ENCODE measurements at places on chromosomes 3 and 15.

DNA sequence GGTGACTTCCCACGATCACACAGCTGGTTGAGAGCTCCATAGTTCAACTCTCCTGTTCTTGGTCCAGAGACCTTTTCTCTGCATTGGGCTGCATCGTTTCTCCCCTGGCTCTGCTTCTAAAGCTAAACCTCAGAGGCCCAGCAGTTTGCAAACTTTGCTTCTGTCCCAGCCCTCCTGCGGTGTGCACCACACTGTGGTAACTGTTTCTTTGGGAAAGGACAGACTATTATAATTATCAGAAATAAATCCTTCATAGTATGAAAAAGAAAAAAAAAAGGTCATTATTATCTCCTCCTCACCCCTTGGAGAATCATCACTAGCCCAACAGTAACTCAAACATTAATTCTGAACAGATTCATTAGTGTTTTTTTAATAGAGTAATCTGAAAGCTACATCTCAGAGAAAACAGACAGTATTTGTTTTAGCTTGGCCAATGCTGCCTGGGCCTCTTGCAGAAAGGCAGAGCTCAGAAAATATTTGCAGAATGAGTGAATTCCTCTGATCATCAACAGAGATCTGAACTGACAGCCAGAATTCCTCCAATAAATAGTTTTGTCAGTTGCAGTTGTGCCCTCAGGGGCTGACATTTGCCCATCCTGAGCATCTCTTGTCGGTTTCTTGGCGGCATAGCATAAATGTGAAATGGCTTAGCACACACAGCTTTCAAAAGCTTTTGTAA, 52.9 kb downstream of the BFSP2 start:
- DNase-seq: no peak

DNA sequence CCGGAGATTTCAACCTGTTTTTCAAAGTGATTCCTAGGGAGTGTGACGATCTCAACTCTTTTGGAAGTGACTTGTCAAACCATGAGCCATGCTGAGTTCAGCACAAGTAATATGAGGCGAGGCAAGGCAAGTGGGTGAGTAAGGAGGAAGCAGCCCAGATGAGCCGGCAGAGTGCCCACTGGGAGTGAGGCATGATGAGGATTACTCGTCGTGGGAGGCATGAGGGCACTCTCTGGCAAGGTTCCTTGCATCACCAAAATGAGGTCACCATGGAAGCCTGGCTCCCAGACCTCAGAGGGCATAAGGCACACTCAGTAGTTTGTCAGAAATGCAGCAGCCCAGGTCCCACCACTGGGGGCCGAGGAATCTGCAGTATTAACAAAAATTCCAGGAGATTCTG, 636.1 kb downstream of the MAGI1 start:
- no peak for DNase-seq

DNA sequence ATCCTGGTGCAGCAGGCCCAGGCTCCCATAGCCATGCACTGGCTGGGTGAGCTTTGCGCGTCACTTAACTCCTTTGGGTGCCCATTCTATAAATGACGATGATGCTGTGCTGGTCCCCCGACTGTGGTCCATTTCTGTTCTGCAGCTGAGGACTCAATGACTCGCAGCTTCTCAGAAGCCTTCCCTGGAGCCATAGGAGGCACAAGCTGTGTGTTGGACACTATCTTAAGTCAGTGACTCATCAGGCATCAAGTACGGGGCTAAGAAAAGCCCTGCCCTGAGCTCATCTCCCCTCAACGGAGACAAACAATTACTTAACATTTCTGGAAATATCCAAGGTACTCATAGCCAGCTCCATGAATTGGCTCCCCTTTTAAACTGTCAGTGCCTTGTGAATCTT, 13.8 kb upstream of the MUSTN1 start:
- DNase-seq: no peak

DNA sequence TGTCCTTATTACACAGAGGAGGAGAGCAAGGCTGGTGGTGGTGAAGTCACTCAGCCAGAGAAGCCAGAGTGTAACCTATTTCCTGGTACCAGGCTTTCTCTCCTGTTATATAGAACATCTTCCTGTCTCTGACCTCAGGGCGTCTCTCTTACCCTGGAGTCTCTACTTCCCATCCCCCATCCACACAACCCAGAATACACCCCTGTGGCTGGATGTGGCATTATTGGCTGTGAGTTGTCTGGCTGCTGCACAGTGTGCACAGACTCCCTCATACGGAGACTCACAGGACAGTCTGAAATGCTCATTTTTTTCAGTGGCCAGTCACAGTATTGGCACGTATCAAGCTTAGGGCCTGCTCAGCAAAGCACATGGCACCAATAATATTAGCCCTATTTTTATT, 8.6 kb downstream of the PODXL2 start:
- no peak for DNase-seq

DNA sequence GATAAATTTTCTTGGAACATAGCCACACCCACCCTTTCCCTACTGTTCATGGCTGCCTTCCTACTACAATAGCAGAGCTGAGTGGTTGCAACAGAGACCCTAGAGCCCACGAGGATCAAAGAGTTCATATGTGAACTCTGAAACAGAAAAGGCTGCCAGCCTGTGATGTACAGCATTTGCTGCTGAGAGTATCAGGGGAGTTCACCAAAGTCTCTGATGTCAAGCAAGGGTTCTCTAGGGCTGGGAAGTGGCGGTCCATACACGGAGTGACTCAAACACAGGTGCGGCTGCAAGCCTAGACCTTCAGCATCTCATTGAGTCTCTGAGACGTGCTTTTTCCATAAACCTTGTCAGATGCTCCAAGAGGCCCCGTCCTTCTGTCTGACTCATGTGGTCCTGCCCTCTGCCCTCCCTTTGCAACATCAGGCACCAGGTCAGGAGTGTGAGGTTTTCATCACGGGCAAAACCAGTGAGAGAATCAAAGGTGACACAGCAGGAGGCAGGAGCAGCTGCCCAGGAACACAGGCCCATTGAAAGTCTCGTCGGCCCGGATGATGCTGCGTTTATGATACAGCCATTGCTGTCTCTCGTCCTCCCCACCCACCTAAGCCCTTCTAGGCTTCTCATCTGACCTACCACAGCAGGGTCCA, 42.9 kb downstream of the PCSK6 start:
- no peak for DNase-seq

DNA sequence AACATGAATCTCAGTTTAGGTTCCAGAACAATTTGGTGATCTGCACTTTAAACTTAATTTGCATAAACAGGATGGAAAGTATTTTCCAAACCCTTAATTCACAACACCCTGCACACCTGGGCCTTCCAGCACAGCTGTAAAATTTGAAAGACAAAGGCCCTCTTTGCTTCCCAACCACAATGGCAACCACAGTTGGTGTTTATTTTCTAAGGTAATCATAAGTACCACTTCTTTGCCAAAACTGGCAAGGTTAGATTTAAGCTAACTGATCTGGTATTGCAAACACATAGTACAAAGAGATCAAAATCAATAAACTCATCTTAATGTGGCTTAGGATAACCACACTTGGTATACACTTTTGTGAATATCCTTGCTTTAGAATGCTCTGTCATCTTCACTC, 4.1 kb downstream of the LRIG1 start:
- DNase-seq: no peak

GRCh38 chr3:53162672-53163443, 1.8 kb downstream of the PRKCD start:
- DNase-seq: no peak

- no peak for DNase-seq
These were observed 244.7 kb upstream of the ONECUT1 start for GRCh38 chr15:53034767-53035245.

DNA sequence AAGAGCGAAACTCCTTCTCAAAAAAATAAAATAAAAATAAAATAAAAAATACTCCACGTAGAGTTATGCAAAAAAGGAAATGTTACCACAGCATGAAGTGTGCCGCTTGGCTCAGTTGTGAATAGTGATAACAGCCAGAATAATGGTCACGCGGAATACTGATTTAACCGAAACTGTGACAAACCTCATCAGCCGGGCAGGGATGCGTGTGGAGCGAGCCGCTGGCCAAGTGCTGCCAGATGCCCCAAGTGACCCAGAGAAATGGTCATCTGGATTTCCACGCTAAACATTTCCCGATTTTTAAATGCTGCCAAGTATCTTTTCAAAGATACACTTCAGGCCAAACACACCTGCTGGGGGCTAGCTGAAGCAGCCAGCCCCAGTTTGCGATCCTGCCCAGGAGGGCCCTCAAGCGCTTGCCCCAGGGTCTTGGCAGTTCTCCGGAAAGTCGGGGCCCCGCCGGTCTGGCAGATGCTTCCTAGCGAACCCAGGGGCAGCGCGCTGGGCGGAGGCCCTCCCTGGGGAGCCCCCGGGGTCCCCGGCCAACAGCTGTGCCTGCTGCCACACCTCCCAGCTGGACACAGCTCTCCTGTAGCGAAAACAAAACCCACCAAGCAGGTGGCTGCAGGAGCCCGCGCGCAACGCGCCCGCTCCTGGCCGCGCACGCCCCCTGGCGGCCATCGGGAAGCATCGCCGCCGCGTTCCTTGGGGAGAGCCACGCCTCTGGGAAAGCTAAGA, 35.1 kb downstream of the CMTM6 start:
- DNase-seq: no peak

- no peak for DNase-seq
These were observed 5.6 kb downstream of the TIGIT start for GRCh38 chr3:114299421-114299820.

- peak; percentile 6 for DNase-seq
These were observed 6.5 kb downstream of the TPM1 start for GRCh38 chr15:63048776-63049665.

GRCh38 chr3:16380421-16380820, 115.4 kb downstream of the OXNAD1 start:
- no peak for DNase-seq

DNA sequence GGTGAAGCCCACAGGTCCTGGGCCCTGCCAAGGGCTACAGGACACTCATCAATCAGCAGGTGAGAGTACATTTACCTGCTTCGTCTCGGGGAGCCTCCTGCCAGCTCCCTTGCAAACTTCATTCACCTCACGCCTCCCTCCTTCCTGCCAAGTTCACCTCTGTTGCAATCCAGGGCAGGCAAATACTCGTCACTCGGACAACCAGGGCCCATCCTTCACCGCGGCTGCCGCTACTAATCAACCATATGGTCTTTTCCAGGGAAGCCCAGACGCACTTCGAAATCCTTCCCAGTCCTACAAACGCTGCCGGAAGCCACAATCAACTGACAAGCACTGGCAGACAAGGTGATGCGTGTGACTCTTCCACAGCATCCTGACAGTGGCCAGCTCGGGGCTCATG, 200.7 kb upstream of the NSMCE3 start:
- no peak for DNase-seq

DNA sequence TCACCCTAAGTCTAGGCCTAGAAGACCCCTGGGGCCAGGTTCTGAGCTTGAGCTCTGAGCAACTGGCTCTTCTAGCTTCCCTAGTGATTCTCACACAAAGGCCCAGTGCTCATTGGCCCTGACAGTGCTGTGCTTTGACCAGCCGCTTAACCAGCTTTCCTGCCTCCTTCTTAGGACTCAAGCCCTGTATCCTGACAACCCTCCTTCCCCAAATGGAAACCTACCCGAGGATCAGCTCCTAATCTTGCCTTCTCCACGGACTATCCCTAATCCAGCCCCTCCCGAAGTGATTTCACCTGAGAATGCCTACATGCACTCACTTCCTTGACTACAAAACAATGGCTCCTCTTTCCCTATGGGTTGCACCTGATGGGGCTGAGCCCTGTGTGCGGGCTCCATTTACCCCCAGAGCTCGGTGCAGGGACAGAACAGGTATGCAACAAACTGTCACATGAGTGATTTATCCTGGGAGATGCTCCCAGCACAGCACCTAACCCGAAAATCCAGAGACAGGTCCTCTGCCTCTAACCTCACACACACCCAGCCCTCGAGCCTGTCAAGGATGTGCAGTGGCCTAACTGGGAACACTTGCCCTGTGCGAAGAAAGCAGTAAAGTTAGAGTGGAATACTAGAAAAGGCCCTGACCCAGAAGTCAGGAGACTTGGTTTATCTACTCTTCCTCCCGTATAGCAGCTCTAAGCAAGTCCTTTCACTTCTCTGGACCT, 2.3 kb downstream of the MEGF11 start:
- DNase-seq: no peak

- DNase-seq: no peak
These were observed 34.0 kb downstream of the MINDY4B start for GRCh38 chr3:150871192-150871591.

DNA sequence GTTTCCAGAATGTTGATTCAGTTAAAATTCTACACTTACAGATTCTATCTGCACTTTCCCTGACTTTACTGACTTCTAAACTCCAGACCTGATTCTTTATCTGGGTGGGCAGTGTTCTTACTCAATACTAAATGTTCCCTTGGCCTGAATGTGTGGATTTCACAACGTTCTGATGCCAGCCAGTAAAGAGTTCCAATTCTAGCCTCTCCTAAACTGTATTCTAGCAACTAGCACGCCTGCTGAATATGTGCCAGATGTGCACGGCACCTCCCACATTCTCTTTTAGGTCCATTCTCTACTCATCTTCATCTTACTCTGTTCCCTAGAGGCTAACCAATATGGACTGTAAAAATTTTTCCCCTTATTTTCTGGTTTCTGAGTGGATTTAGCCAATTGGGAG, 479.5 kb upstream of the AGTR1 start:
- no peak for DNase-seq

- no peak for DNase-seq
These were observed 174.7 kb downstream of the CD47 start for GRCh38 chr3:107916171-107916570.

- no peak for DNase-seq
These were observed 275.5 kb downstream of the FAM43A start for GRCh38 chr3:194961149-194961548.

GRCh38 chr3:171385086-171385485, 75.1 kb downstream of the TNIK start:
- no peak for DNase-seq

- DNase-seq: no peak
These were observed 35.5 kb upstream of the EPHB3 start for GRCh38 chr3:184526088-184526433.

DNA sequence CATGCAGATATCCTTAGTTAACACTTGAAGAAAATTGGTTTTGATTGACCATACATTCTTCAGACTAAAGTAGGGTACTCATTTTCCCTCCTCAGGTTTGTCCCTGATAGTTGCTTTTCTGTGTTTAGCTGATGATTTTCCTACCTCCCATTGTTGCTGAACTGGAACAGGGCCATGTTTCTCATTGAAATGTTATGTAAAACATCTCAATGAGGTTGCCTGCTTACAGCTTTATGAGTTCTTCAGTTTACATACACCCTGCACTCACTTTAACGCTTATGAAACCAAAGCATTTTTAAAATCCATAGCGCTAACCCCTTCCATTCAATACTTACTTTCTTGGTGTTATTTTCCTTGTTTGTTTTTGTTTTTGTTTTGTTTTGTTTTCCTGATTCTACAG, 61.9 kb downstream of the HMG20A start:
- DNase-seq: no peak
